ENCODE measurements at places on chromosomes 1 and 21. TPM values are rescaled to one million over a fixed set of nuclear protein-coding genes. Genes with fewer than 3 reads are reported as not detected.

- DNase-seq: no peak
These were observed 43.2 kb downstream of the TMCO4 start for GRCh38 chr1:19756480-19756879.

The NUCKS1 gene
- polyA plus RNA-seq: 37.9 TPM

DNA sequence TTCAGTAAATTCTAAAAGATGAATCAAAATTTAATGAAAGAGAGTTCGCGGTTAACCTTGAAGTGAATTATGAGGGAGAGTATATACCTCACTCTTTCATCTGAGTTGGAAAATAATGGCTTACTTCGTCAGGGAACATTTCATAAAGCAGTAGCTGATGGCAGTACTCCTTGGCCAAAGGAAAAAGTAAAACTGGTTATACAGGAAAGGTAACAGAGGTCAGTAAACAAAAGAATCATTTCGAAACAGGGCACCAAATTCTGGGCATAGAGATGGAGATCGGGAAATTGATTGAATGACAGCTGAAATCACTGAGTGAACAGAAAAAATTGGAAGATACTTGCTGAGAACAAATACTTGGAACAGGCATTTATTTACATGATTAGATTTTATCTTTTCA, 199.0 kb downstream of the OLFM3 start:
- no peak for DNase-seq

The SELP gene
- polyA plus RNA-seq: not detected

GRCh38 chr1:78005755-78006154, 1.0 kb downstream of the DNAJB4 start:
- peak; percentile 94 for DNase-seq

DNA sequence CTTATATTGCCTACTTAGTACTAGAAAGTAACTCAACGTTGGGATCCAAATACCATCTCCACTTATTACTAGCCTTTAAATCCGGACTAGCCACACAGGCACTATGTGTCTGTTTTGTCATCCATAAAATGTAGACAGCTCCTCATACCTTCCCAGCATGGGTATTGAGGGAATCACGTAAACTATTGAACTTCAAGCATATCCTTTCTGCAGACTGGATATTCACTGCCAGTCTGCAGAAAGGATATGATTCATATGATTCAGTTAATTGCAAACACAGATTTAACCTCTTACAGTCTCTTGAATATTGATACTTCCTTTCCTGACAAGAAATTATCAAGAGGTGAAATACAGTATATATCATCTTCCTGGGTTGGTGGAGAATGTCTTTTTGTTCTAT, 186.0 kb downstream of the LEPR start:
- no peak for DNase-seq
